Activated T-cell treated with anti-CD3 and anti-CD28 coated beads, Interleukin-2, amount 50 U/mL, for 72 hours (primary cell): ENCODE measurements at places on chromosomes 3 and 15. TPM values are rescaled to one million over a fixed set of nuclear protein-coding genes. Genes with fewer than 3 reads are reported as not detected.

DNA sequence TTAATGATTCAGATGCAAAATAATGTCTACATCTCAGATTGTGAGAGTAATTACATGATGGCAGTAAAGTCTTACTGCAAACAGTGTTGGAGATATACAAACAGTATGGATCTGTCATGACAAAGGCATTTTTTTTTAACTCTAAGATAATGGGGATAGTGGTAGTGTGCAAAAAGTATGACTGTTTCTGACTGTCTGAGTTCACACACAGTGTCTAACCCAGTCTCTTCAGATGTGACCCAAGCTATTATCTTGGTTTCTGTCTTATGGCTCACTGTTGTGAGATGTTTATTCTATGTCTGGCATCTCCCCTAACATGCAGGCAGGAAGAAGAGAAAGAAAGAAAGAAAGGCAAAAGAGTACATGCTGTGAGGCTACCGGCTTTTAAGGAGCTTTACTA, 17.0 kb downstream of the RPL39L start:
- DNase-seq, result no peak

- no peak for DNase-seq
Observed at GRCh38 chr3:8560366-8561007, 58.9 kb downstream of the LMCD1 start.

DNA sequence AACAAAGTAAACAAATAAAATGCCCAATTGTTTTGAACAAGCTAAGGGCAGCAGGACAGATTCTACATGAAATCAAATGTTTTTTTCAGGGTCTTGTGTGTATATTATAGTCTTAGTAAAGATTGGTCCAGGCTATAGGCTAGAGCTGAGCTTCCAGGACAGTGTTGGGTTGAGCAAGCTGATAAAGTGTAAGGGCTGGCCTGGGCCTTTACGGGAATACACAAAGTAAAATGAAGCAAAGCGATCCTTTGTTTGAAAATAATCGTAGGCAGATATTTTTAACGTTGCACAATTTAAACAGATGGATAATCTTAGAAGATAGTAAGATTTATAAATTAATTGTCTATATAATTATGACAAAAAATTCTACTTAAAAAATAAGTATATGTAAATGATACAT, 1204.6 kb downstream of the OTOL1 start:
- no peak for DNase-seq

DNA sequence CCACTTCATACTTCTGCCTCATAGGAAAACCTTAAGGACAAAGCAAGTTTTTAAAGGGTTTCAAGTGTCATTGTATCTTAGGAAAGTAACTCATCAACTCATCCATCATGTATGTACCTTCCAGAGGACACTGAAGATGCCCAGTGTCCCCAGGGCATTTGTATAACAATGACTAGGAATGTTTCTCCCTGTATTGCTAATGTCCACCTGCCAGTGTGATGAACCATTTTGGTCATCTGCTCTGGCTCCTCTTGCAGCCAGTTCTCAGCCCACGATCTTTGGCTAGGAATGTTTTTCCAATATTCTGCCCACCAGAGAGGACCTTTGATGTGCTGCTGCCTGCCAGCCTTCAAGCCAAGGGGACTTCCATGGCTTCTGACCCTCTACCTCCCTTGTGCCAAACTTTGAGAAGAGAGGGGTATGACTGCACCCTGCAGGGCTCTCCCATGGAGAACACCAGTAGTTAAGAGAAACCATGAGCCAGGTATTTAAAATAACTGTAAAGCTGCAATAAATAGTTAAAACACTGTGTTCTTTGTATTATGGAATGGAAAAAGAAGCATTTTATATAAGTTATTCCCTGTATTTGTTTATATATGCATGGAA, 11.4 kb downstream of the LMOD3 start:
- DNase-seq, result no peak

SPTSSB gene
- total RNA-seq, result not detected

ANKRD63 gene
- total RNA-seq, result not detected
